RWPE1 (cell line): ENCODE measurements at places on chromosomes 5 and 9.

DNA sequence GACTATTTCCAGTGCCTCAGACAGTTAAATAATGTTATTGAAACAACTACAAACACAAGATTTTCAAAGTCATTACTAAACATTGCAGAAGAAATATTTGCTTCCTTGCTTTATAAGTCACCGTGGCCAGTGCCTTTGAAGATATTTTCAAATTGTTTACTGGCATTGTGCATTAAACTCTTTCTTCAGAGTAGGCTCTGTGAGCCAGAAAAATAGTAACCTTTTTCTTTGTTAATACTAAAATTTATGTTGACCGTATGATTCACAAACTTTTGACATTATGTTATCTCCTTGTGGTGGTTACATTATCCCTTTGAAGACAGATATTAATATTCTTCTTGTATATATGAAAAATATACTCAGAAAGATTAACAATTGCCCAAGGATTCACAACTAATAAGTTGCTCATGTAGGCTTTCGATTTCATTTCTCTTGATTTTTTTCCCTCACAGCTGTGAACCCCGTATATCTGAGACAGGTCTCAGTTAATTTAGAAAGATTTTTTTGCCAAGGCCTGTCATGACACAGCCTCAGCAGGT is 140.1 kb downstream of the NR3C1 start:
- no peak for DNase-seq

DNA sequence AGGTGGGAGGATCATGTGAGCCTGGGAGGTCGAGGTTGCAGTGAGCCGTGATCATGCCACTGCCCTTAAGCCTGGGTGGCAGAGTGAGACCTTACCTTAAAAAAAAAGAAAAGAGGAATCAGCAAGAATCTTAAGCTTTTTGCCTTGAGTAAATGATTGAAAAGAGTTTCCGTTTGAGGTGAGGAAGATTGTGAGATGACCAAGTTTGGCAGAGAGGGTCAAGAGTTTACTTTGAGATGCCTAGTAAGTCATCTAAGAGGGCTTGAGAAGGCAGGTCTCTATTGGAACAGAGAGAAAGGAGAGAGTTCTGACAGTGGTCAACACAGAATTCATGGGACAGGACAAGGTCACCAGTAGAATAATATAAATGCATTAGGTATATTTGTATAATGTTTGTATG is 572.1 kb downstream of the TLE4 start:
- DNase-seq = no peak

GRCh38 chr5:33725806-33726205 is 166.0 kb downstream of the ADAMTS12 start:
- DNase-seq = no peak

- no peak for DNase-seq
Observed at GRCh38 chr5:122153774-122154173, 24.4 kb downstream of the ZNF474 start.

- DNase-seq = no peak
Observed at GRCh38 chr5:1769752-1770442, 29.7 kb downstream of the MRPL36 start.

- DNase-seq = no peak
Observed at GRCh38 chr5:174693697-174694385, 30.5 kb upstream of the MSX2 start.

DNA sequence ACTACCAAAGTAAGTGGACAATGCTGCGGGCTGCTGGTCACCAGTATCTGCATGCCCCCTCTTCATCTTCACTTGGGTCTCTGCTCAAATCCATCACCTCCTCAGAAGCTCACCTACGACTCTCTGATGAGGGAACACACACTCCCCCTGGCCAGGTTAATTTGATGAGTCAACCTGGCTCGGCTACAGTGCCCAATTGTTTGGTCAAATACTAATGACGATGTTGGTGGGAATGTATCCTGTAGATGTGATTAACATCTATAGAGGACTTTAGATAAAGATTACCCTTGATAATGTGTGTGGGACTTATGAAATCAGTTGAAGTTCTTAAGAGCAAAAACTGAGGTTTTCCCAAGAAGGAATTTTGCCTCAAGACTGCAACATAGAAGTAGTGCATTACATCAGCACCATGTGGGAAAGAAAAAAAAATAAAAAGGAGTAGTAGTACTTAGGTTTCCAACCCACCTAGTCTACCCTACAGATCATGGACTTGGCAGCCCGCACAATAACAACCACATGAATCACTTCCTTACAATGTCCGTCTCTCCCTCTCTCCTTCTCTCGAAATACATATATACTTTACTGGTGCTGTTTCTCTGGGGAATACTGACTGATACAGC is 467.3 kb downstream of the DNAH5 start:
- DNase-seq = peak; percentile 51

- no peak for DNase-seq
Observed at GRCh38 chr5:33985447-33985846, 954 bp upstream of the SLC45A2 start.

GRCh38 chr5:81533629-81534405 is 139.9 kb upstream of the ACOT12 start:
- no peak for DNase-seq

GRCh38 chr9:109278216-109278615 is 42.6 kb downstream of the EPB41L4B start:
- no peak for DNase-seq

- DNase-seq = no peak
Observed at GRCh38 chr9:130208600-130209347, 36.6 kb downstream of the NCS1 start.

GRCh38 chr5:81145329-81145935 is 87.7 kb upstream of the CKMT2 start:
- DNase-seq = no peak

DNA sequence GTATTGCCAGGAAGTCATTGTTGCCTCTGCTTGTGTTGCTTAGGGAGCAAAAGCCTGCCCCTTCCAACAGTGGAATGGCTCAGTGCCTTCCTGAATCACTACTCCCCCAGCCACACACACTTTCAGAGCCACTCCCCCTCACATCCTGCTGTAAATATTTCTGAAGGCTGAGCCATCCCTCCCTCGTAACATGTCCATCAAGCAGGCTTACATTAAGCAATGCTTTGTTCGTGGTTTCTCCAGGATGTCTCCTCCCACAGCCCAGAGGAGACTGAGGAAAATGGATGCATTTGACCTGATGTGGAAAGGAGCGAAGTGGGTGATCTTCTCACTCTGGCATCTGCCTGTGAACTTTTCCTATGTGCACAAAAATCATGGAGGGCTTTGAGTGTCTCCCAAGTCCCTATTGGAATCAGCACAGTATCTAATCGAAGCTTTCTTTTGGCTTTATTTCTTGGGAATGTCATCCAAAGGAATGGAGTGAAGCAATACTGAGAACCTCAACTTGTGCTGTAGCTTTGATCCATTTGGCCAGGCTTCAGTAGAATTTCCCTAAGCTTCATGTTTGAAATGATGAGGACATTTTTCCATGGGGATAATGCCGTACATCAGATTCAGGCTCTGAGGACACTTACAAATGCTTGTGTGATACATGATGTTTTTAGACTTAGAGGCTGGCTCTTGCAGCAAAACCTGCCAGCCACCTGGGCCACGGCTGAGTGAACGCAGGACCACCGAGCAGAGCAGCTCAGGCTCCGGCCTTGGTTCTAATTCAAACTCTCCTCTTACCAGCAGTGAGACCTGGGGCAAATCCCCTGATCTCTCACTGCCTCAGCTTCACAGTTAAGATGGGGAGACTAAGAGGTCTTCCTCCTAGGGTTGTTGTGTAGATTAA is 389.1 kb downstream of the ENC1 start:
- peak; percentile 96 for DNase-seq

DNA sequence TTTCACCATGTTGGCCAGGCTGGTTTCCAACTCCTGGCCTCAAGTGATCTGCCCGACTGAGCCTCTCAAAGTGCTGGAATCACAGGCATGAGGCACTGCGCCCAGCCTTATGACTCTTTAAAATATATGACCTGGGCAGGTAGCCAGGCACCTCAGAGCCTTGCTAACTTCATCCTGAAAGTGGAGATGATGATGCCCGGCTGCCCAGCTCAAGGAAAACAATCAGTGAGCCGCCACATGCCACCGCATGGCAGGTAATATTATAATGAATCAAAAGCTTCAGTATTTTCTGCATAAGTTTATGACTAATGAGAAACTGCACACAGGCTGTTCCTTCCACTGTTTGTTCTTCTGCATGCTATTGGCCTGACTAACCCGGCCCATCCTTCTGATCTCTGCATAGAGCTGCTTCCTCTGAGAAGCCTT is 30.4 kb upstream of the DMRT1 start:
- peak; percentile 49 for DNase-seq

GRCh38 chr9:125889112-125889475 is 141.9 kb downstream of the PBX3 start:
- no peak for DNase-seq

DNA sequence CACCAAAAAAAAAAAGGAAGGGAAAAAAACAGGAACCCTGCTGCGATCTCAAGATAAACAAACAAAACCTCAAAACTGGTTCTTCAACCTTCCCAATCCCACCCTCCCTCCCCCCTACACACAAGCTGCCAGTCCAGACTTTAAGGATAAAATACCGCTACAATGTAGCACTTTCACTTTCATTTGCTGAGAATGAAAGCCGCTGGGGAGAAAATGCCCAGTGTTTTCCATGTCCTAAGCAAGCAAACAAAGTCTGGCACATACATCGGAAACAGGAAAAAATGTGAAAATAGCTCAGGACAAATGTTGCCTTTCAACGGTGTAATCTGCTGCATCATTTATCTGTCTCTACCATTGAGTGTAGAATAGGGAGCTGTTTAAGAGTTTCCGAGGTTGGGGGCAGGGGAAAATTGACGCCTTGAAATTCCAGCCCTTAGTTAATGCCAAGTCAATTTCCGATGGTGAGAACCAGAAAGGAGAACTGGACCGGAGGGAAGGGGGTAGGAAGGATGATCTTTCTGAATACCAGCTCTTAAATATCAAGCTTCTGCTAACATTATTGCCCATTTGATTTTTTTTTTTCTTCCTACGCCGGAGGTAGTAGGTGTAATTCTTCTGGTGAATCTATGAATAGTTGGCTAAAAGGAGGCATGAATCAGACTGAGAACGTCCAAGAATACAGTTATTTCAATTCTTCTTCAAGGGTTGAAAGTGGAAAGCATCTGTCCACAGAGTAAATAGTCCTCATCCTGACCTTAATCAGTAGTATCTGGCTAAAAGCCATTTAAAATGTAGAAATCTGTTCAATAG is 1.2 kb upstream of the ADAMTS6 start:
- DNase-seq = peak; percentile 72

- no peak for DNase-seq
Observed at GRCh38 chr5:72908664-72909063, 47.2 kb upstream of the FCHO2 start.

- peak; percentile 9 for DNase-seq
Observed at GRCh38 chr5:162209005-162209605, 141.5 kb downstream of the GABRG2 start.

GRCh38 chr9:117120061-117120460 is 294.8 kb downstream of the ASTN2 start:
- DNase-seq = peak; percentile 78

- DNase-seq = no peak
Observed at GRCh38 chr5:92941806-92942205, 639.2 kb downstream of the NR2F1-AS1 start.

DNA sequence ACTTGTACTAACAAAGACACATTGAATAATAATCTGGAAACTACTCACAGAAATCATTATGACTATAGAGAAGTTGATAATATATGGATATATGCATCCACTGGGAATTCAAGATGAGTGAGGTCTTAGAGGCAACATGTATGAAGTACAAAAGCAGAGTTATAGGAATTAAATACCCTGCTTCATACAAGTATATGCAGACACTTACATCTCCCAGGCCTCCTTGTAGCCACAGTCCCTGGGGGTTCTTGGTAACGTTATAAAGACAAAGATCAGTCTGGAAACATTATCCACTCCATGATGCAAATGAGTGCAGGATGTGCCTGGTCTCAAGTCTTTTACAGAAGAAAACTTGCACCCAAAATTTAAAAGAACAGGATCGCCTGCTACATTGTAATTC is 92.4 kb upstream of the ANXA1 start:
- no peak for DNase-seq

DNA sequence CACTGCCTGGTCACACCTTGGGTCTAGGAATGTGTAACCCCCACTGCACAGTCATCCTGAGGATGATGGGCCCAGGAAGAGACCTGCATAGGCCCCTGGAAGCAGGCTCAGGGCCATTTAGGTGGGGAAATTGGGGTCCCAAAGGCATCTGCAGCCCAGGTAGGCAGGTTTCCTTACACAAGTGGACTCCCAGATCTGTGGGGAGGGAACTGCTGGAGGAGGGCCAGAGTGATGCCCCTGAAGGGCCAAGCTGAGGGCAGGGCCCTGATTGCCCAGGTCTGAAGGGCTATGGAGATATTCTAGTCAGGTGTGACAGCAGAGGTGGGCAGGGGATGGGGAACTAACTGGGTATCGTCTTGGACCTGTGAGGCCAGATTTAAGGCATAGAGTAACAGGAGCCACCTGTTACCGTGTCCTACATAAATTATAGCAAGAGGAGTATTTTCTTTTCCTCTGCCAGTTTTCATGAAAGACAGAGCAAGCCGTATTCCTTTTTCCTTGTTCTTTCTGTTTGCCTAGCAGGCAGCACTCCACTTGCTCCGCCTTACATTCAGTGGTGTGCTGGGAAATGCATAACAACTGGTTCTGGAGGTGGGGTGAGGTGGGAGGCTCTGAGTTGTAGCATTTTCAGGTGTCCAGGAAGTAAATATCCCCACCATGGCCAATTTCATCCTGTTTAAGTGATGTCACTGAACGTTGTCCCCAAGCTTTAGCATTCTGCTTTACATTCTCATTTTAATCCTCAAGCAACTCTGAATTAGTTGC is 41.3 kb downstream of the PPARGC1B start:
- no peak for DNase-seq

GRCh38 chr5:65451436-65451835 is 30.3 kb downstream of the ADAMTS6 start:
- DNase-seq = no peak

DNA sequence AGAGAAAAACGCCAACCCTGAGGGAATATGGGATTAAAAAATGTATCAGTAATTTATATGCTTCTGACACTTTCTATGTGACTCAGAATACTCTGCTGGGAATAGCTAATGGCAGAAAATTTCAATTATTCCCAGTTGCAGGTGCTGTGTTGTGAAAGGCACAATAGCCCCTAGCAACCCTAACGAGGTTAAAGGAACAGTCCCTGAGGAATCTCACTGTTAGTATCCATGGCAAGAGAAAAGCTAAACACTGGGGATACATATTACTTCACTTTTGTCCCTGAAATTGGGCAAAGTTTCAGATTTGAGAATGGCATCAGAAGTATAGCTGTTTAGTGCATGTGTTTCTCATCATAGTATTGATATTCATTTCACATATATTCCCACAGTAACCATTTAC is 555.0 kb downstream of the RAB3C start:
- DNase-seq = no peak
